CD4-positive, alpha-beta memory T cell (primary cell): ENCODE measurements at places on chromosomes 5 and 9.

GRCh38 chr9:38233343-38233742 is 159.2 kb upstream of the ALDH1B1 start:
- DNase-seq, result no peak

GRCh38 chr9:20552874-20553557 is 69.3 kb downstream of the MLLT3 start:
- DNase-seq, result no peak

DNA sequence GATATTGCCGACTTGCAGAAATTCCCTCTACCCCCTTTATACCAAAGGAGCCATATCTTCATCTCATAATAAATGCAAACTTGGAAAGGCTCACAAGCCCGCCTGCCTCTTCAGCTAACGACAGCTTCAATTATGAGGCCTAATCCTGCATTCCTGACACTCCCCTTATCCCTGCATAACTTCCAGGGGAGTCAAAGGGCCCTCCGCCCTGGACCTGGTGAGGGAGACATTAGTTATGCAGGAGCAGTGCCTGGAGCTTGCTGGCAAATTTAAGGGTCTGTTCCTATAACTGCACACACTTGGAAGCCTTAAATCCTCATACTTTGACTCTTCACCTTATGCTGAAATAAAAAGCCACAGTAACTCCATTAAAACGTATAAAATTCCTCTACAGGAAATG is 617.9 kb downstream of the BNC2 start:
- no peak for DNase-seq

GRCh38 chr5:174008922-174009321 is 20.0 kb downstream of the C5orf47 start:
- no peak for DNase-seq

- DNase-seq, result no peak
These were observed 16.6 kb upstream of the TGFBI start for GRCh38 chr5:136012041-136012804.

DNA sequence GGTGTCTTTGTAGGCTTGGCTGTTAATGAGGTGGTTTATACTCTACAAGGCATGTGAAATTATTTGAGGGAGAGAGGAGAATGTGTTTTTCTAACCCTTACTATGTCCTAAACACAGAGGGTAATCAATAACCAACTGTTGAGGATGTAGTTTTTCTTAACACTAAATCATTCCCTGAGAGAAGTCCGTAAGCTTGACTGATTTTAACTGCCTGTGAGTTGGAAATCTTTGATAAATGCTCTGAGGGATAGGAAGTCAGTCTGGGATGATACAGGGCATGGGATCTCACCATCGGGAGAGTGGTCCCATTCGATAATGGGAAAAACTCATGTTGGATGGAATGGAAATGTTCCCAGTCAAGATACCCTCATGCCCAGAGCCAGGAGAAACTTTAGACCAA is 249.6 kb downstream of the PDZD2 start:
- no peak for DNase-seq
